NCI-H69 (cell line): ENCODE measurements at places on chromosomes 5 and 9.

- DNase-seq: no peak
Observed at GRCh38 chr5:50700706-50701105, 34.3 kb downstream of the PARP8 start.

DNA sequence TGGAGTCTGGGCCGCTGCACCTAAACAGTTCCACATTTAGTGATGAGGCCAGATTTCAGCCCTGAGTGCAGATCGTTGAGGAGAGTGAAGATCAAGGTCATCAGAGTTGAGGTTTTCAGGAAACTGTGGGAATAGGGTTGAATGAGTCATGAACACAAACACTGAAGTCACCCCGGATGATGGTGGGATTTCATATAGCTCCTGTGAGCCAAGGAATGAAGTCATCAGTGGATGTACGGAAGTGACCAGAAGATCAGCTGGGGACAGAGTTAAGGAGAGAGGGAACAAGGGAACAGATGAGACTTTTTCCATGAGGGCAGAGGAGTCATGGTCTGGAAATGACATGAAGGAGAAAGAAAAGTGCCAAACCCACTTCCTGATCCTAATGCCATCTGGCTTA is 36.5 kb downstream of the PALM2AKAP2 start:
- peak; percentile 33 for DNase-seq

GRCh38 chr9:133377721-133378216 is 1.6 kb downstream of the STKLD1 start:
- peak; percentile 70 for DNase-seq

DNA sequence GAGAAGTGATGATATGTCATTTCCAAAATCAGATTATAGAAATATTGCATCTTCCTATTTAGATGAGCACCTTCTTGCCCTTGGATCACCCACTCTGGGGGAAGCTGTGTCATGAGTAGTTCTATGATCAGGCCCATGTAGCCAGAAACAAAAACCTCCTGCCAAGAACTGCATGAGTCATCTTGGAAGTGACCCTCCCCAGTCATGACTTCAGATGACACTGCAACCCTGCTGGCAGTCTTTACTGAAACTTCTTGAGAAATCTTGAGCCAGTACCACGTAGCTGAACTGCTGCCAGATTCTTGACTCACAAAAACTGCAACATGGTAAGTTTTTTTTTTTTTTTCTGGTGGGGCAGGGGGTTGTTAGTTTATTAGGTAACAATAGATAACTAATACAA is 439.6 kb upstream of the PTGER4 start:
- DNase-seq: no peak

DNA sequence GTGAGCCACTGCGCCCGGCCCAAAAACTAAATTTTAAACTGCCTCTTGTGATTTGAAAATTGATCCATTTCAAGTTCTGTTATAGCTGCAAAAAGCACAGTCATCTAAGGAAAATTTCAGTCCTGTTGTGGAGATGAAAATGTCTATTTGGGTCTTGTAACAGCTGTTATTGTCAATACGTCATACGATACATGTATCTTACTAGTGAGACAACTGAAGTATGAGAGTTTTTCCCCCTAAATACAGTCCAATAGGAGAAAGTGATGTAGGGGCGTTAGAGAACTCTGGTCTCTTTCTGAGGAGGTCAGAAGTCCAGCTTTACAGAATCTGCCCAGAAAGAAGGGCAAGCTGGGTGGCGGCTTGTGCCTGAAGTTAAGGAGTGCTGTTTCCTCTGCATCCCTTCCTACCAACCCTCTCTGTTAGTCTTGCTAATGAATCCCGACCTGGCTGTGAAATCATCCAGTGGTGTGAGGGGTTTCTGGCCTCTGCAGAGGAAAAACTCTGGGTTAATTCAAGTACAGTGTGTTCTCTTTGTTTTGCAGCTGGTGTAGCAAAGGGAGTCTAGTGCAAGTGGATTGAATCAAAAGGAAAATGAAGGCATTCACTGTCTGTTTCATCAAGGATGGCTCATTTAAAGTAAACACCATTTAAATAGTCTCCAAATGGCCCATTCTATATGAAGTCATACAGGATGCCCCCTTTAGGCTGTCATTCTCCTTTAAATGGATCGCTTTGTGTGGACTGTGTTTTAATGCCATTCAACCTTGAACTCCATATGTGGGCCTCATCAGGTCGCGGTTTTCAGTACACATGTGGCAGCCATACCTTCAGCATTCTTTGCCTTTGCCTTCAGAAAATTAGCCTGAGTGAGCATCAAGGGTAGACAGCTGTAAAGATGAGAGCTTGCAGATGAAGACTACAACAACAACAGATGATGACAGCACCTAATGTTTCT is 59.0 kb downstream of the AOPEP start:
- DNase-seq: peak; percentile 87

GRCh38 chr9:20692554-20692953 is 8.5 kb downstream of the FOCAD start:
- no peak for DNase-seq

DNA sequence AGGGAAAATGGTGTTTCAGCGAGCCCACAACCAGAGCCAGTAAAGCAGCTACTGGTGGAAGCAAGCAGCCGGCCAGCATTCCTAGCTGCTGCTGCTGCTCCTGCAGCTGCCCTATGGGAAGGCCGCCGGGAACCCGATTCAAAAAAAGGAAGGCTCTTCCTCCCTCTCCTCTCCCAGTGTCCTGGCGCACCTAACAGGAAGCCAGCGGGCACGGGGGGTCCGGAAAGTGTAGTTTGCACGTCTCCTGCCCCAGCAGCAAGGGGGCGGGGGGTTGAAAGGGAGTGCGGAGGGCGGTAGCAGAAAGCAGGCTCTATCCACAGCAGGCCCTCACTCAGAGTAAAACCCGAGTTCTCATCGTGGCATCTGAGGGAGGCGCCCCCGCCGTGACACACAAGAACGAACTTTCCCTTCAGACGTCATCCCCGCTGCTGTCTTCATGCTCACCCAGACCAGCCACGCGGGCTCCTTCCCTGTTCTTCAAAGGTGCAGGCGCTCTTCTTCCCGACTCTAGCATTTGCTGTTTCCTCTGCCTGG is 16.5 kb downstream of the GRXCR2 start:
- peak; percentile 52 for DNase-seq

GRCh38 chr5:155903791-155904190 is 423.2 kb upstream of the SGCD start:
- no peak for DNase-seq

GRCh38 chr5:59786334-59786805 is 107.2 kb downstream of the PDE4D start:
- peak; percentile 85 for DNase-seq

GRCh38 chr9:4116071-4116581 is 183.7 kb downstream of the GLIS3 start:
- no peak for DNase-seq

DNA sequence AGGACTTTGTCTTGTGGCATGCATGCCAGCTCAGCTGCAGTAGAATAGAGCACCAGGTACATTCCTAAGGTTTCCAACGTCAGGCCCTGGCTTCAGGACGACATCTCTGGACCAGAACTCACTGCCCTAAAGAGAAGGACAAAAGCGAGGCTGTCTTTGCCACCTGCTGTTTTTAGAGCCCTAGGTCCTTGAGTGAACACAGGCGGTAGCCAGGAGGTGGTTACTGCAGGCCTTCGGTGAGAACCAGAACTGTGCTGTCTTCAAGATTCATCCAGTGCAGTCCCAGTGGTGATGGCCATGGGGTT is 288.9 kb upstream of the CDH18 start:
- no peak for DNase-seq

GRCh38 chr9:109246533-109246932 is 74.3 kb downstream of the EPB41L4B start:
- DNase-seq: peak; percentile 15

- DNase-seq: no peak
Observed at GRCh38 chr5:27773636-27774035, 735.2 kb upstream of the CDH9 start.

GRCh38 chr9:116686135-116686534 is 970 bp upstream of the TRIM32 start:
- DNase-seq: no peak

GRCh38 chr5:52867809-52868208 is 80.1 kb downstream of the ITGA1 start:
- no peak for DNase-seq

- peak; percentile 36 for DNase-seq
Observed at GRCh38 chr5:94240596-94240992, 377.8 kb downstream of the KIAA0825 start.

- DNase-seq: no peak
Observed at GRCh38 chr9:134885001-134885678, 4.5 kb downstream of the FCN2 start.

- no peak for DNase-seq
Observed at GRCh38 chr5:907366-907910, 14.8 kb downstream of the TRIP13 start.

GRCh38 chr5:54311176-54311677 is 854 bp upstream of the ARL15 start:
- DNase-seq: peak; percentile 74

DNA sequence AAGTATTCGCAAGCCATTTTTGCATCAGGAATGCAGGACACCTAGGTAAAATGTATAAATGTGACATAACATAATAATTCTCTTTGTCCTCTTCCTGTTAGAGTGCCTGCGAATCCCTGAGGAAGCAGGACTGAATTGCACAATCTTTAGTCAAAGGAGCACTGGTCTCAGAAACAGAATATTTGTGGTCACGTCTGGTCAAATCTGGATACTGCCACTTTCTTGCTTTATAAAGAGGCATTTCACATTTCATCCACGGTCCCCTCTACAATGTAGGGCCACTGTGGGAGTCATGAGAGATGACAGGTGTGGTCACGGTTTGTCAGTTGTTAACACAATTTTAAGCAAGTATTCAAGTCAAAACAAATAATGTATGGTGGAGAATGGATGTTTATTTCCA is 564.0 kb downstream of the IRX1 start:
- no peak for DNase-seq

- peak; percentile 73 for DNase-seq
Observed at GRCh38 chr5:92518318-92518904, 1062.6 kb downstream of the NR2F1-AS1 start.

- DNase-seq: no peak
Observed at GRCh38 chr9:95605101-95605500, 88.3 kb upstream of the PTCH1 start.

DNA sequence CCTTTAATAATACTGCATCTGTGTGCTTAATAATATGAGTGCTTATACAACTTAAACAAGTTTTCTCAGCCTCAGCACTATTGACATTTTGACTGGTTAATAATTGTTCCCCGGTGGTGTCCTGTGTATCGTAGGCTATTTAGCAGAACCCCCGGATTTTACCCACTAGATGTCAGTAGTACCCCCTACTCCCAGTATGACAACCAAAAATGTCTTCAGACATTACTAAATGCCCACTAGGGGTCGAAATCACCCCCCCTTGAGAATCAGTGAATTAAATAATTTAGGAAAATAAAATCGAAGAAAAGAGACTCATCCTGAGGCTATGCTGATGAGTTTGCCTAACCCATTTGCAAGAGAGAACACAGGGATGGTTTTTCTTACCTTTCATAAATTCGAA is 166.3 kb downstream of the ATP10B start:
- DNase-seq: peak; percentile 65

DNA sequence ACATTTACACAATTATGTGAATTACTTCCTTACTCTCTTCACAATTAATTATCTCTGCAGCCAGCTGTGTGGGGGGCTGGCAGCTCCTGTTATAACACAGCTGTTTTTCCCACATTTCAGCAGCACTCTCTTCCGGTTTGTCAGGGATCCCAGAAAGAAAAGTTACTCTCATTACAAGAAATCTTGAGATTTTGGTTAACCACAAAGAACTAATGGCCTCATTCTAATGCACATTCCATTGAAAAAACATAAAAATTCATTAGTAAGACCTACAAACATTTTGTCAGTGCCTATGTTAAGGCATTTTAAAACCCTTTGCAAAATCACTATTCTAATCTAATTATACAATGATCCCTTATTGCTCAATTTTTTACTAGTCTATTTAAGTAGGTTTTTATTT is 64.1 kb downstream of the PDE4D start:
- DNase-seq: peak; percentile 59

DNA sequence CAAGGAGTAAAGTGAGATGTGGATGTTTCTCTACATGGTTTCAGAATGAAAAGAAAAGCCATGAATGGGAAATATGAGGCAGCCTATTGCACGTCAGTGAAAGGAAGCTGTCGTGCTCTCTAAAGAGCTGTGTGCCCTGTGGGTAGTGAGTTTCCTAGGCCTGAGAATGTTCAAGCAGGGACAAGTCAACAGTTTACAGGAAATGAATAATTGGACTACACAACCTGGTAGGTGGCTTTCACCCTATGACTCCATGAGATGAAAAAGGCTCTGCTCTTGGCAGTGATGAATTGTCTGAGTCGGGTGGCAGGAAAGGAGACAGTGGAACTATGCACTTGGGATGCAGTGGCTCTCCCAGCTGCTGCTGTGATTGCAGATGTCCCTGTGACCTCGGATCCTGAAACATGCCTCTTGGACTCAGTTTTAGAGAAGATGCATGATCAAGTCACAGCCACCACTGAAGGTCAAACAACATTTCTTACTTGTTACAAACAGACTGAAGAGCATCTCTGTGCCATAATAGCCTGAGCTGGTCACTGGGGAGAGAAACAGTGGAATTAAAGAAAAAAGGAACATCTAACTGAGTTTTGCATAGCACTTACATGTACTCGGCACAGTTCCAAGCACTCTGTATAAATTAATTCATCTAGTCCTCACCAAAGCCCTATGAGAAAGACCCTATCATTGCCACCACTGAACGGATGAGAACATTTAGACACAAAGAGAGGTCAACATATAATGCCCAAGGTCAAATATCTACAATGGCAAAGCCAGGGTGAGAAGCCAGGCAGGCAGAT is 293.7 kb downstream of the SPOCK1 start:
- peak; percentile 94 for DNase-seq

- no peak for DNase-seq
Observed at GRCh38 chr5:80982093-80982492, 21.9 kb downstream of the RASGRF2 start.

DNA sequence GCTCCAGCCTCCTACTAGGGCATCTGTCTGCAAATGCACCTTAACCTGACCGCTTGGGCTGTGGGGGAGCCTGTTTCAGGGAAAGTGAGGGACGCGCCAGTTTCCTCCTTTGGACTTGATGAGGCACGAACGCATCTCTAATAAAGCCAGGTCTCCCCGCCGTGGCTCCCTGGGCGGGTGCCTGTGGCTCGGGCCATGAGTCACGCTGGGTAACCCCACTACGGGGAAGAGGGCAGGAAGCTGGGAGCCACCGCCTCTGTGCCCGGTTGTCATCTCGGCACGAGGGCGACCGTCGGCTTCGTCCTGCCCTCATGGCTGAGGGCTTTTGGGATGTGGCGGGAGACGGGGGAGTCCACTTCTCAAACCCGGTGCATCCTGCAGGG is 12.1 kb downstream of the NOTCH1 start:
- no peak for DNase-seq

- DNase-seq: no peak
Observed at GRCh38 chr9:133235549-133236222, 26.6 kb upstream of the OBP2B start.

- peak; percentile 75 for DNase-seq
Observed at GRCh38 chr9:97502222-97502983, 937 bp downstream of the TMOD1 start.

DNA sequence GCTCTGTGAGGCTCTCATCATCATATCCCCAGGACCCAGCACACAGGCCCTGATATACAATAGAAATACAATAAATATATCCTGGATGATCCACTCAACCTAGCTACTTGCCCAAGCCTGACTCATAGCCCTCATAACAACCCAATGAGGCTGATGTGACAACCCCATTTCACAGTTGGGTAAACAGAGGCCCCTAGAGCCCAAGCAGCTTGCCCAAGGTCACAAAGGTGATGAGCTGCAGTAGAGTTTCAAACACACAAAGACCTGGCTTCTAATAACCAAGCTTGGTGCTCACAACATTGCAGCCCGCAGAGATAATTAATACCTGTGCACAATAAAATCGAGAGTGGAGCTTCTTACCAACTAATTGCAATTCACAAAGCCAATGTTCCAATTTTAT is 3.2 kb upstream of the AKNA start:
- DNase-seq: peak; percentile 97

- peak; percentile 20 for DNase-seq
Observed at GRCh38 chr5:7015586-7016256, 302.5 kb downstream of the TENT4A start.
